Left lung (tissue), 14 donors: ENCODE measurements at places on chromosomes 11 and 22.

DNA sequence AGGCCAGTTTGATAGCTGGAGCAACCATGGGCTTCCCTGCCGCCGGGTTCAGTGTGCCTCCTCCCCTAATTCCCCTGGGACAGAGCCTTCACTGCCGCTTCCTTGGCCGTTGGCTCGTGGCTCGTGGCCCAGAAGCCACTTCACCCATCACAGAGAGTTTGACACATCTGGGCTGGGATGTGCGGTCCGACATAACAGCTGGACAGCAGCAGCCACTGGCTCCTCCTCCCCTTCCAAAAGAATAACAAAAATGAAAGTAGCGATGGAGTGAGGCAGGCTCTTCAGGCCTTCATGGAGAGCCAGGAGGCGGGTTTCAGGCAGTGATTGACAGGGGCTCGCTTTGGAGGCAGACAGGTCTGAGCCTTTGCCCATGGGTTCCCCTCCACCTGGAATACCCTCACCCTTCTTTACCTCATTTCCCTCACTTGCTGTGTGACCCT lies 8.2 kb downstream of the CREB3L1 start:
- no peak for DNase-seq

- DNase-seq, result no peak
Observed at GRCh38 chr11:35073691-35074419, 65.1 kb upstream of the CD44 start.

GRCh38 chr11:67433536-67434394 lies 3.7 kb downstream of the PTPRCAP start:
- DNase-seq, result no peak

DNA sequence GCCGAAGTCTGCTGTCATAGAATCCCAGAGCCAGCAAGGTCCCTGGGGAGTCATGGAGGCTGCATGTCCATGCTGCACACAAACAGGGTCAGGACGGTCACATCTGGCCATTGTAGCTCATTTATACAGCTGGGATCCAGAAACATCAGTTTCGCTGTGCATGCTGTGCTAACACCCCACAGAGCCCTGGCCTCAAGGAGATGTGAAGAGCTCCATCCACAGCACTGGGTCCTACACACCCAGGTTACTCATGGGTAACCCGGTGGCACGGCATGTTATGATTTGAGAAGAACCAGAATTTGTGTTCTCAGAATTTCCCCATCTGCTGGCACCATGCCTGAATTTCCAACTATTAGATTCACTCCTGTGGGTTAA lies 146.3 kb upstream of the ARHGAP20 start:
- DNase-seq, result no peak

GRCh38 chr11:31487848-31488247 lies 21.6 kb downstream of the IMMP1L start:
- no peak for DNase-seq
